ENCODE measurements at places on chromosomes 2 and 18.

- DNase-seq: no peak
Observed at GRCh38 chr2:20186078-20186854, 38.7 kb downstream of the SDC1 start.

- no peak for DNase-seq
Observed at GRCh38 chr2:132383956-132384355, 32.6 kb upstream of the GPR39 start.

- DNase-seq: no peak
Observed at GRCh38 chr18:77140439-77141109, 8.0 kb upstream of the MBP start.

- DNase-seq: no peak
Observed at GRCh38 chr2:217897091-217897715, 105.6 kb downstream of the TNS1 start.

DNA sequence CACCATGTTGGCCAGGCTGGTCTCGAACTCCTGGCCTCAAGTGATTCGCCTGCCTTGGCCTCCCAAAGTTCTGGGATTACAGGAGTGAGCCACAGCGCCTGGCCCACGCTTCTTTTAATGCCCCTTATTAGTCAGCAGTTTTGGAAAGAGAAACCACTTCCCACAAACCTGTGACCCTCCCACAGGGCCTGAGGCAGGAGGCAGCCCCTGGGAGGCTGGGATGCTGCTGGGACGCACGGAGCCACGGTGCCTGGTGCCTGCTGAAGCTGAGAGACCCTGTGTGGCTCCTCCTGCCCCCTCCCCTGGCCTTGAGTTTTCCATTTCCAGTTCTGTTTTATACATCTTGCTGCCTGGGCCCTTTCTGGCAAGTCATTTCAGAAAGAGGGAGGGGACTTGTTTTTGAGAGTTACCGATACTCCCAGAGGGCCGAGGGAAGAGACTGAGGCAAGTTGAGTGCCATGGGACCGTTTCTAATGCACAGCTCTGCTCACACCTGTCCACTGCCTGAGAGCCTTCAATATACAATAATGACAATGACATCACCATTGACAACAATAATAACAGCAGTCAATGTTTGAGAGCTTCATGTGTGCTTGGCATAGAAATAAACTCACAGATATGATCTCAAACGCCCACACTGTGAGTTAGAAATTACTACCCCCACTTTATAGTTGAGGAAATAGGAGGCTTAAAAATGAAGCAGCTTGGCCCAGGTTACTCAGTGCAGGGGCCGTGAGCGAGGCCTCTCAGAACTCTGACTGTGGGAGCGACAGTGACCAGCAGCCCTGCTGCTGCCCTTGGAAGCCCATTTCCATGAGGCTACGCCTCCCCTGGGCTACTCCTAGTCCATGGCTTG is 78.1 kb upstream of the YWHAQ start:
- DNase-seq: no peak

GRCh38 chr18:50680966-50681365 is 121.1 kb downstream of the MAPK4 start:
- DNase-seq: no peak

GRCh38 chr2:128324008-128324896 is 5.6 kb upstream of the HS6ST1 start:
- DNase-seq: peak; percentile 26

DNA sequence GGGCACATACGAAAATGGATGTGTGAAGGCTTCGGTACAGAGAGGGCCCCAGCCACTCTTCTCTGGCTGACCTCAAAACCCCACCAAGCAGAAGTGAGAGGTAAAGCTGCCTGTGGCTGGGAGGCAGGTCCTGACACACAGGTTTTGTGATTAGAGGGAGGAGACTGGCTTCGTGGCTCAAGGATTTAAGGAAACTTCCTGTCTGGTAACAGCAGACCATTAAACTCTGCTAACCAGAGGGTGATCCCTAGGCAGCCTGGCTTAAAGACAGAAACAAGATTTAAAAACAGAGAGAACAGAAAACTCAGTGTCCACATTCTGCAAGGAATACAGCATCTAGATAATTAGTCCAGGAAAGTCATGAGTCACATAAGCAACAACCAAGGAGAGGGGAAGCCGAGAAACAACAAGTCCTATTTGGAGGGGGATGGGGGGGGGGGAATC is 101.9 kb downstream of the NFATC1 start:
- no peak for DNase-seq

GRCh38 chr18:76462326-76462694 is 32.7 kb downstream of the ZNF516 start:
- DNase-seq: no peak

- peak; percentile 66 for DNase-seq
Observed at GRCh38 chr2:164992818-164993217, 37.5 kb upstream of the SLC38A11 start.

- DNase-seq: no peak
Observed at GRCh38 chr2:226086190-226086589, 686.7 kb downstream of the NYAP2 start.

DNA sequence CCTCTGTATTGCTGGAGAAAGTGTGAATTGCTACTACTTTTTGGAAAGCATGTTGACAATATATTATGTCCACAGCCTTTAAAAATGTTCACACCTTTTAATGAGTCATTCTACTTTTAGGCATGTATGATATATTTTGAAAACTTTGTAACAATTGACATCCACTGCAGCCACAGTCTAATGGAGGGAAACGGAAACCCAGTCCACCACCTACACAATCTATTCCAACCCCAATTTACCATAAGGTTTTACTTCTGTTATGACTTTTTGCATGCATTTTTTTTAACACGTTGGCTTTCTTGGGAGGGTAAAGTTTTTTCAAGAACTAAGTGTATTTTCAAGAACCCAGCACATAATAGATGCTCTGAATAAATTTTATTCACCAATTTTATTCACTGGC is 38.5 kb upstream of the ATP8B1 start:
- no peak for DNase-seq

- DNase-seq: no peak
Observed at GRCh38 chr18:48405978-48406377, 3.2 kb downstream of the ZBTB7C start.

DNA sequence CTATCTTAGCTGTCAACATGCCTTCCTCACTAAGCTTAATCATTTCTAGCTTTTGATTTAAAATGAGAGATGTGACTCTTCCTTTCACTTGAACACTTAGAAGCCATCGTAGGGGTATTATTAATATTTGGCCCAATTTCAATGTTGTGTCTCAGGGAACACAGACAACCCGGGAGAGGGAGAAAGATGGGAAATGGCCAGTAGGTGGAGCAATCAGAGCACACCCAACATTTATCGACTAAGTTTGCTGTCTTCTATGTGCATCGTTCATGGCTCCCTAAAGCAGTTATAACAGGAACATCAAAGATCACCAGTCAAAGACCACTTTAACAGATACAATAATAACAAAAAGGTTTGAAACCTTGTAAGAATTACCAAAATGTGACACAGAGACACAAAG is 110.2 kb downstream of the OLA1 start:
- no peak for DNase-seq

DNA sequence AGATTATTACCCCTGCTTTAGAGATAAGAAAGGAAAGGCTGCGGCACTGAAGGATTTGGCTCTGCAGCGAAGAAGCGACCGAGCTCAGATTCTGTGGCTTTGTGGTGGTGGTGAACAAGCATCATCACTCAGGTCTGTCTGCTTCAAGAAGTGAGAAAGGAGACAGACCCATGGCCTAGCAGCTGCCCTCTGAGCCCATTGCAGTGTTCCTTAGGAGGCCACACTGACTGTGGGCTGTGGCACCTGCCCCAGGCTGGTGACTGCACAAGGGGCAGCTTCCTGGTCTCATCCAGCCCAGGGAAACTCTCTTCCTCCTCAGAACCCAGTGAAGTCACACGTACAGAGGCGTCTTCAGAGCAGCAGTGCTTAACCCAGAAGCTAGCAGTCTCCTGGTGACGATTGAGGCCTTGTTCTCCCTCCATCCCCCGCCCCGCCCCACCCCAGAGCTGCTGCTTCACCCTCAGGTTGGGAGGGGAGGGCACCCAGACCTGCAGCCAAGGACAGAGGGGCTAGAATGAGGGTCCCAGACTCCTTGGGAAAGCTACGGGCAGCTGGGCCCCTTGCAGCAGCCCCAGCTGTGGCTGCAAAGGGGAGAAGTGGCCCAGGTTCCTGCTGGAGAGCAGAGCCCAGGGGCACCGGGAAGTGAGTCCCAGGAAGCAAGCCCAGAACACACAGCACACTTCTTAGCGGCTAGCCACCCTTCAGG is 22.2 kb downstream of the BIN1 start:
- no peak for DNase-seq

DNA sequence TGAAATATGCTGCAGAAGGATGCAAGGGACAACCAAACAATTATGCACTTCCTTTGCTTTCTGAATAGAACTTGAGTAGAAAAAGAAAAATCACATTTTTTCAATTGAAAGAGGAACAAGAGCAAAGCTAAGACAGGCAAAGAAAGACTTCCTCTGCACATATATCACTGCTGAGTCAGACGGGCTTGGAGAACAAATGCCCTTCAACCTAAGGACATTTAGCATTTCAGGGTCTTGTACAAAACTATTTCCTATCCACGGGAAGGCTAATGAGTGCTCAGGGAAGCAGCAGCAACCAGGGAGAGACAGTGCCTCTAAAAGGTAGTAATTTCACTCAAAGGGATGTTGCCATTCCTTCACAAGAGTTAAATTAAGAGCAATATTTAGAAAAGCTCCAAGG is 570.0 kb upstream of the GCFC2 start:
- DNase-seq: no peak

DNA sequence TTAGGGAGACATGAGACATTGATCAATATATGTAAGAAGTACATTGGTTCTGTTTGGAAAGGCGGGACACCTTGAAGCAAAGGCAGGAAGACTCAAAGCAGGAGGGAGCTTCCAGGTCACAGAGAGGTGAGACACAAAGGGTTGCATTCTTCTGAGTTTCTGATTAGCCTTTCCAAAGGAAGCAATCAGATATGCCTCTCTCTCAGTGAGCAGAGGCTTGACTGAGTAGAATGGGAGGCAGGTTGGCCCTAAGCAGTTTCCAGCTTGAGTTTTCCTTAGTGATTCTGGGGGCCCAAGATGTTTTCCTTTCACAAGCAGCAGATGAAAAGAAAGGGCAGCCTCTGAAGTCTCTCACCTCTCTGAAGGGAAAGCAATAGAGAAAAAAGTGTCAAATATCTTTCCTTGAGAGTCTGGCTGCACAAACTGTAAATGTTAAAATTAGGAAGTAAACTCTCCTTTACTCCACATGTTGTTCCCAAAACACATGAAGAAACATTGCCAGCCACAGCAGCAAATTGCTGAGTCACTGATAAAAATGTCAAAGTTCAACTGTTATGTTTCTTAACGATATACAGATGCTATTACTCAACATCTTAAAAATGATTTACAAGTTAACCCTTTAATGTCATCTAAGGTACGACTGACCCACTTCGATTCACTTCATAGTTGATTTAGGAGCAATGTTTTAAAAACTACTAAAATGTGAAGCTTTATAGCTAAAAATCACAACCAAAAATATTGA is 40.3 kb downstream of the CYB5A start:
- DNase-seq: peak; percentile 46

GRCh38 chr2:66531567-66531966 is 96.6 kb downstream of the MEIS1 start:
- DNase-seq: no peak

DNA sequence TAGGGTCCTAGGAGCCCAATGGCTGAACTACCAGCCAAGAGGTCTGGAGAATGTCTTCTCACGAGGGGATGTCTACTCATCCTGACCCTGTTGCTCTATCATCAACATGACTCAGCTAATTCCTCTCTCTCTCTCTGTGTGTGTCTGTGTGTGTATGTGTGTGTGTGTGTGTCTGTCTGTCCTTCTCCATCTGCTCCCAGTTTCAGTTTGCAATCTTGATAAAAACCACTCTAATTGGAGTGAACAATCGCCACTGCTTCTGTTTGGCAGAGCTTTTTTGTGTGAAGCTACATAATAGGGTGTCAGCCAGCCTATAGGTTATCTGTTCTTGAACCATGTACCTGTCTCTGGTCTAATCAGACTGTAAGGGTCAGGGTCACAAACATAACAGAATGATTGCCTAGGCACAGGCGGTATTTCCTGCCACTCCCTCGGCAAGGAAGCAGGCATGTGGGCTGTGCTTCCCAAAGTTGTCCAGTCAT is 219.8 kb downstream of the SH3BP4 start:
- no peak for DNase-seq

Data from ovary (tissue), 10 donors.